ENCODE measurements at places on chromosomes 2 and 18.
A peak's percentile ranks its signal among the peaks of the same experiment; 100 is the strongest.

DNA sequence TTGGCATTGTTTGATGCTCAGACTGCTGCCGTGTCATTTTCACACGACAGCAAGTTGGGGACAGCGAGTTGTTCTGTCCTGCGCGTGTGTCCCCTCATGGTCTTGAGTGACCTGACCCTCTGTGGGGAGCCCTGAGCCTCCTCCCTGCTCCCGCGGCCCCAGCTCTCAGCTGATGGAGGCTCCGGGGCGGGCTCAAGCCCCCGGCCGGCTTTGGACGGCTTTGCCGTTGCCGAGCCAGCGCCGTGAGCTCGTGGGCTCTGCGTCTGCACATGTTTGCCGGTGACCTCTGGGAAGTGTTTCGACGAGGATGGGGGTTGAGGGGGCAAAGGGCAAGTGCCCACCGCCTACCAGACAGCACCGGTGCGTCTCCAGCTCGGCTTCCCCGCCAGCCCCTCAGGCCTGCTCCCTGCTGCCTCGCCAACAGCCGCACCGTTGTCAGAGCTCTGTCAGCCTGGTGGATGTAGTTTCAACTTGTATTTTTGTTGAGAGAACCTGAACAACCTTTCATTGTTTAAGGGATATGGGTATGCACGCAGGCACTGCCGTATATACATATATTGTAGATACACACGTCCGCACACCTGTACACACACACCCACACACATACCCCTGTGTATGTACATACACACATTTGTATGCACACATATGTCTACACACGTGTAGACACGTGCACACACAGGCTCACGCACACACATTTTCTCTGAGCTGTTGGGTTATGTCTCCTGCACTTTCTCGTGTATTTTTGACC lies 13.7 kb downstream of the PDCD1 start:
- DNase-seq = no peak

- no peak for DNase-seq
Observed at GRCh38 chr2:69188182-69188900, 175.4 kb downstream of the ANTXR1 start.

DNA sequence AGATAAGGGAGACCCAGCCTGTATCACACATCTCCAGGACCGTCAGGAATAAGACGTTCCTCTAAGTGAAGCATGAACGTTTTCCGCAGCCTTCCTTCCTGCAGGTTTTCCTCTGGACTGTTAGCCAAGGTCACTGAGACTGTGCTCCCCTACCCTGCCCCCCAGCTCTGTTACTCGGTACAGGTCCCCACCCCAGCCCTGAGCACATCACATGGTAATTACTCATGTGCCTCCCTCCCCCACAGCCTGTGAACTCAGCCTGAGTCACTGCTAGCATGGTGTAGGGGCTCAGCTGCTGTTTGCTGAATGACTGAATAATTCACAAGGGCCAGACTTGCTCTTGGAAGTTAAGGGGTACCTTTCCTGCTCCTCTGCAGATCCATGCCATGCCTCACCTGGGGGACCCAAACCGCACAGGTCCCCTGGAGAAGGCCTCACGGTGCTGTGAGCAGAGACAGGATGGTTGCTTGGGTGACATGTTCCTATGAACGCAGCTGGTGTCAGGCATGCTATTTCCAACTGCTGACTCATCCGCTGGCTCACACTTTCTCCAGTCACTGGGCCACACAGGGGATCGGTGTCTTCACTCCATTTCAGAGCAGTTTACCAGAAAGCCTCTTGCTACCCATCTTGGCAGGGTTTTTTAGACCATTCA lies 88.2 kb downstream of the PLB1 start:
- peak; percentile 93 for DNase-seq

- no peak for DNase-seq
Observed at GRCh38 chr2:178397002-178397605, 53.9 kb downstream of the PRKRA start.

- no peak for DNase-seq
Observed at GRCh38 chr2:226396541-226396940, 403.1 kb downstream of the IRS1 start.

DNA sequence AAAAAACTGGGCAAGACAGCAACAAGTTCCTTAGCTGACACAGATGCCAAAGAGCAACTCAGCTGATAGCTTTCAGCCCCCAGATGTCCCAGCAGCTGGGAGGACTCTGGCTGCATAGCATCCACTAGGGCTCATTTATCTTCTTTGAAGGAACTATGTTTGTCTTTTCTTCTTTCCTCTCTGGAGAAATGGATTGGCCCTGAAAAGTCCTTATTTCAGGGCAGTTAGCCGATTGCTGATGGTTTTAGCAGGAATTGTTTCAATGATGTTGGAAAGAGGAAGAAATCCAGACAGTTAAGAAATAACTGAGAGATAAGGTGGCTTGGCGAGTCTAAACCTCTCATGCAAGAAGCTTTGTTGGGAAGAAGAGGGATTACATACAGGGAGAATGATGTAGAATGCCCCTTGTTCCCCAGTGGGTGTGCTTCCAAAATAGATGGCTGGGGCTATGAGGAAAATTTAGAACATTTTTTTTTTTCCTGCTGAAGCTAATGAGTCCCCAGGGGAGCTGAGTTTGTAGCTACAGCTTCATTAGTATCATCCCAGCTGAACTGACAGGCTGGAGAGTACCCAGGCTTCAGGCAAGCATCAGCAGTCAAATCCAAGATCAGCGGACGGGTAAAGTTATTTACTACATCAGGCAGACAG lies 33.6 kb upstream of the SERPINE2 start:
- DNase-seq = peak; percentile 78

GRCh38 chr2:241670333-241671110 lies 16.1 kb downstream of the DTYMK start:
- no peak for DNase-seq

DNA sequence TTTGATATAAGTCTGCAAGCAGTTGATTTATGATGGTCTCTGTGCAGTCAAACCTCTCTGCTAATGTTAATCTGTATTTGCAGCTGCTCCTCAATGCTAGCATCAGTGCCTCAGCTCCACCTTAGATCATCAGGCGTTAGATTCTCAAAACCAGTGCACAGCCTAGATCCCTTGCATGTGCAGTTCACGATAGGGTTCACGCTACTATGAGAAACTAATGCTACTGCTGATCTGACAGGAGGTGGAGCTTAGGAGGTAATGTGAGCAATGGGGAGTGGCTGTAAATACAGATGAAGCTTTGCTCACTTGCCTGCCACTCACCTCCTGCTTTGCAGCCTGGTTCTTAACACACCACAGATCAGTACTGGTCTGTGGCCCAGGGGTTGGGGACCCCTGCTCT lies 18.4 kb downstream of the RBKS start:
- no peak for DNase-seq

DNA sequence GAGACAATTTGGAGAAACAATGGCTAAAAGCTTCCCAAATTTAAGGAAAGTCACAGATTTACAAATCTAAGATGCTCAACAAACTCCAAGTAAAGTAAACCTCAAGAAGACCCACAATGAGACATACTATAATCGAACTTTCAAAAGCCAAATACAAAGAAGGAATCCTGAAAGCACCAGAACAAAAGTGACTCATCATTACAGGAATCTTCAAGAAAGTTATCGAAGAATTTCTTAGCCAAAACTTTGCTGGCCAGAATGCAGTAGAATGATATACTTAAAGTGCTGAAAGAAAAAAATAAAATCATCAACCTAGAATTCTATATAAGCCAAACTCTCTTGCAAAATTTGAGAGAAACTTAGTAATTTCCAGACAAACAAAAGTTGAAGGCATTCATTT lies 106.5 kb upstream of the TMEM200C start:
- DNase-seq = no peak

DNA sequence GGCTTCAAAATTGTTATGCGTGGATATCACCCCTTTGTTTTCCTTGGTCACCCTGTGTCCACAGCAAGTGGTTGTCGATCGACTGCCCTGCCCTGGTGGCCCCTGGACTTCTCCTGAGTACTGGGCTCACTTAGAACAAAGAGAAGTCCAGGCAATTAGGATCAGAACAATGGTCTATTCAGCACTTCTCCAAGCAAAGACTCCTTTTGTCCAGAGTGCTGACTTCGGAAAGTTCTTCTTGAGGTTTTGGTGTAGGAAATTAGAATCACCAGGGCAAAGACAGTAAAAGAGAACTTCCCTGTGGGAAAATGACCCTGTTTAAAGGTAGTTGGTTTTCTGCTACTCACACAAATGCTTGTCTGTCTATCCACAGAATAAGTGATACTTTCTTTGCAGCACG lies 173.9 kb downstream of the FHOD3 start:
- DNase-seq = no peak

DNA sequence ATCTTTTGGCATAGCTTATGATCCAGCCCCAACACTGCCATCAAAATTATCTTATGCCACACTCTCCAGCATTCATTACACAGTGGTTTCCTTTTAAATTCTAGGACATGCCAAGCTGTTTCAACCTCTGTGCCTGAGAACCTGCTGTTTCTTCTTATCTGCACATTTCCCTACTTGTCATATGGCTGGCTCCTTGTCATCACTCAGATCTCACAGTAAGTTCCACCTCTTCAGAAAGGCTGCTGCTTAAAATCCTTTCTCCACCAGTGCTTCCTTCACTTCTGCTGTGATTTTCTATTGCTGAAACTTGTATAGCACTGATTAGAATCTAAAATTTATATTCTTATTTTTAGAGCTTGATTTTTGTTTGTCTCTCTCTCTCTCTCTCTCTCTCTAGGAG lies 43.4 kb downstream of the MC4R start:
- no peak for DNase-seq

DNA sequence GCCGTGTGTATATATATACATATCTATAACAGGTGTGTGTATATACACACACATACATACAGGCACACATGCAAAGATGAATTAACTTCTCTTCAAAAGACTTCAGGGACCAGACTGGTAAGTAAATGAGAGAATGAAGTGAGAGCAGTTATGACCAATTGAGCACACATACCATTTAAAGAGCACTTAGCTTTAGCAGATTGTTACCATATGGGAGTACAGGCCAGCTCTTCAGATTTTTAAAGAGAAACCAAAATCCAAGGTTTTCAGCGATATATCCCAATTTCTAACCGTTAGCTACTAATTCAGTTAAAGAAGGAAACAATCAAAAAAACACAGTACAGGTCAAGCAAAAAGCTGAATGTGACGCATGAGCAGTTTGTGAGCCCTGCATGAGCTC lies 23.7 kb downstream of the INPP1 start:
- DNase-seq = no peak

DNA sequence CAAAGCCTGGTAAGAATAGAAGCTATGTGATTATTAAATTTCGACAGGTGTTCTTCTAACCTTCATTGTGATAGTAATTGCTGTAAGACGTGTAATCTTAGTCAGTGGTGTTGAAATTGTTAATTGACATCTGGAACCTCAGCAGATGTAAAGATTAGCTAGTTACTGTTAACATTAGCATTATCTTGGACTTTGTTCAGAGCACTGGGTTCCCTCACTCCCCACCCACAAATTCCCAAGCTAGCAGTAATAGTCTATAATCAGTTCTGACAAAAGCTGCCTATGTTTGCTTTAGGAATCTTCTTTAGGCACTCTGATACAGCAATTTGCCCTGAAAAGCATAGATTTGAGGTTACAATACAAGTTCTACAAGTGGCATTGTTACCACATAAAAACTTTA lies 233.7 kb downstream of the EN1 start:
- no peak for DNase-seq

GRCh38 chr2:178114462-178114861 lies 2.2 kb downstream of the RBM45 start:
- DNase-seq = no peak

DNA sequence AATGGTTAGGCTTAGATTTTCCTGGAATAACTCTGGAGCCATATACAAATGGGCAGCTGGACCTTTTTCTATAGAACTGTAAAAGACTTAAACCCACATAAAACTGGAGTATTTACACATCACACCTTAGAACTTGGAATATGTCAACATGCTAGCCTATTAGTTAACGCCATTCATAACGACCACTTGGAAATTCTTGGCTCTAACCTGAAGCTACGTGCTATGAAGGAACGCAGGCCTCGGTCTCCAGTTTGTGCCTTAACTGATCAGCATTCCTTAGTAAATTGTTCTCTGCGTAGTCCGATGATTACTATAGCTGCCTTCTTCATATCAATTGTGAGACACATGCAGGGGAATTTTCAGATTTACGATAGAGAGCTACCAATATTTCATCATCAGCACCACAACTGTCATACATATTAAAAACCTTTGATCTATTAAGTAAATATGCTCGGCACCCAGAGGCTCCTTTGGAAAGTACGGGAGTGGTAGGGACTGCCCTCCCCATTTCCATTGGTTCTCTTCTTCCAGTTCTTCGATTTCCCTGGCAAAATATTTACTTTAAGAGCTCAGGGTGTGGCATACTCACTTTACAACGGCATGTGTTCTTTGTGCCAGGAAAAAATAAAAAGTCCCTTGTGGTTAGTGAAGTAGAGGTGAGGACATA lies 17.5 kb upstream of the CCL20 start:
- DNase-seq = no peak

DNA sequence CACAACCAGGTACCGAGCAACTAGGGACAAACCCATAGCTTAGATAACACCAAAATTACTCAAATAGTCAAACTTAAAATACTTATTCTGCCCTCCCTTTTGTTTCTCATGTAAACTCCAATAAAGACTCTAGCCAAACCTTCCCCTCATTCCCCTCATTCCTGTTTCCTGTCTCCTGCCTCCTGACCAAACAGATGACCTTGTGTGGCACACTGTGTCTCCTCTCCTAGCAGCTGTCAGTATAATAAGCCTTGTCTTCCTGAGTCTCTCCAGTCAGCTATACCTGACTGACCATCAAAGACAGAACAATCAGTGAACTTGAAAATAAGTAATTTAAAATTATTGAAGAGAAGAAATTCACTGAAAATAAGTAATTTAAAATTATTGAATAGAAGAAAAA lies 14.3 kb downstream of the SULT1C4 start:
- DNase-seq = no peak

- DNase-seq = no peak
Observed at GRCh38 chr18:50559752-50560680, at the start of gene MAPK4. Gene MAPK4 (plus strand): TSS chr18:50560087. CDS start chr18:50663959, 103,872 bp downstream.
